Coronary artery (tissue), 2 donors: ENCODE measurements at places on chromosomes 2 and 18.

DNA sequence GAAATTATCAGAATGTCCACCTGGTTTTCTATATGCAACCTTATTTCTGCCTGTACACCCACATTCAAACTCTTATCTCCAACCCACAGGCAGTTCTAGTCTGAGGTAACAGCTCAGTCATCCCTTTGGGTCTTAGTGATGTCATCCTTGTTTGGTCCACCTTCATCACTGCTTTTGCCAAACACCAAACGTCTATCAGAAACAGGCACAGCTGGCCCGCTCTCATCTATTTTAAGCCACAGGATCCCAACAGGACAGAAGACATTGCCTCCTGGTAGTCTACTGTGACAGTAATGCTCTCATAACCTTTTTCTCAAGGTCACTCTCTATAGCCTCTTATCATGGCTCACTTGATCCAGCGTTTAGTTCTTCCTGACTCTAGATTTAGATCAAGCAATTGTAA is 99.0 kb upstream of the CHAC2 start:
- DNase-seq = no peak

DNA sequence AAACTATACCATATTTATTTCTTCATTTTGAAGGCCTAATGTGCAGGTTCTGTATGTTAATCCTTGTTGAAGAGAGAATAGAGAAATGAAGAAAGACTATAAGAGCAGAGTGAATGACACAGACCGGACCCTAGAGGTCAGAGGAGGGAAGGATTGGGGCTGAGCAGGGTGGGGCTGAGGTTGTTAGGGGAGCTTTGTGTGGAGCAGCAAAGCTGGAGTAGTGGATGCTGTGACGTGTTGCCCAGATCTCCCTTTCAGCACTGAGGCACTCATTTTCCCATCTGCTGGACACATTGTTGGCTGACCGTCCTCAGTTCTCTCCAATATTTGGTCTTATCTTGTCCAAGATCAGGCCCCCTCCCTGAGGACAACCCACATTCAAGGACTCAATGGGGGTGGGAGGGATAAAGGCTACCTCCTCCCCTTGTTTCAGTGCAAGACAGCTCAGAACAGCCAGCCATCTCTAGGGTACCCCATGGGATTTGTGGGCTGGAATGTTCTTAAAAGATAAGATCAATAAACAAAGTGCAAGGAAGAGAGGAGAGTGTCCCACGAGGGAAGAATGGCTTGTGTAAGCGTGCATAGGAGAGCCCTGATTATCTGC is 143.6 kb downstream of the TDRD15 start:
- DNase-seq = no peak

GRCh38 chr2:197879812-197880408 is 75.5 kb downstream of the PLCL1 start:
- DNase-seq = no peak

- DNase-seq = no peak
Observed at GRCh38 chr2:225002039-225002655, 40.1 kb downstream of the DOCK10 start.

DNA sequence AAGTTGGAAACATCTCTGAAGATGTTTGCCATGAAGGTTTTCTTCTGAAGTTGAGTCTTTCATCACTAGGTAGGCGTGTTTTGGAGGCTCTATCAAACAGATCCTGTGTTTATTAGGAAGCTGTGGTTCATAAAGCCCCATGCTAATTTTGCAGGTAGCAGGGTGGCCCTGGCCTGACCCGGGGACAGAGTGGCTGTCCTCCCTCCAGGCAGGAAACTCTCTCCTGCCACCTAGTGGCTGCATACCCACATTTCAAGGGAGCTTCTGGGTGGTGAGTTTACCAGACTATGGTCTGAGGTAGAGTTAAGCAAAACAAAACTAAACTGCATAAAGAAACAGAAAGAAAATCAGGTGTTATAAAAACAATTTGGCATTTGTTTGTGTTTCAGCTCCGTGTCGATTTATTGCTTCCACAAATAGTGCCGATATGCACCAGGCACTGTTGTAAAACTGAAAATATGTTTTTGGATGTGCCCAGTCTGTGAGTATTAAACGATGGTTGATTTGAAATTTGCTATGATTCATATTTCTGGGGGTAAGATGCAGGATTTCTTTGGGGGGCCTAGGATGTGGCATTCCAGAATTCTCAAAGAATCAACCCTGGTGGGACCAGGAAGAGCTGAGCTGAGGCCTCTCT is 26.0 kb upstream of the IL37 start:
- no peak for DNase-seq

DNA sequence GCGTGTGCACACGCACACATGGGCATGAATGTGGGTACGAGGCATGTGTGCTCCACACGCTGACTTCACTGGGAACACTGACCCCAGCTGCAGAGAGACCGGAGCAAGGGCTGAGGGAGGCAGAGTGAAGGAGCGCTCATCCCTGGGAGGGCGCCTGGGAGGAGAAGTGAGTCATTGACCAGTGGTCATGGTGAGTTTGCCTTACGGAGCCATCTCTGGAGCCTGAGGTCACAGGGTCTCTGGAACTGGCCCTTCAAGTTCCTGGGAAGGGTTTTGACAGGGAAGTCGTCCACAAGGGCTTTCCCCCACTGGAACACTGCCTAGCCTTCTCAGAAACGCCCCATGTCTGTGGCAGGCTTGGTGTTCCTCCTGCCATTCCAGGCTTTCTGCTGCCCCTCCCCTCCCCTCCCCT is 14.3 kb upstream of the TMEM185B start:
- peak; percentile 59 for DNase-seq

DNA sequence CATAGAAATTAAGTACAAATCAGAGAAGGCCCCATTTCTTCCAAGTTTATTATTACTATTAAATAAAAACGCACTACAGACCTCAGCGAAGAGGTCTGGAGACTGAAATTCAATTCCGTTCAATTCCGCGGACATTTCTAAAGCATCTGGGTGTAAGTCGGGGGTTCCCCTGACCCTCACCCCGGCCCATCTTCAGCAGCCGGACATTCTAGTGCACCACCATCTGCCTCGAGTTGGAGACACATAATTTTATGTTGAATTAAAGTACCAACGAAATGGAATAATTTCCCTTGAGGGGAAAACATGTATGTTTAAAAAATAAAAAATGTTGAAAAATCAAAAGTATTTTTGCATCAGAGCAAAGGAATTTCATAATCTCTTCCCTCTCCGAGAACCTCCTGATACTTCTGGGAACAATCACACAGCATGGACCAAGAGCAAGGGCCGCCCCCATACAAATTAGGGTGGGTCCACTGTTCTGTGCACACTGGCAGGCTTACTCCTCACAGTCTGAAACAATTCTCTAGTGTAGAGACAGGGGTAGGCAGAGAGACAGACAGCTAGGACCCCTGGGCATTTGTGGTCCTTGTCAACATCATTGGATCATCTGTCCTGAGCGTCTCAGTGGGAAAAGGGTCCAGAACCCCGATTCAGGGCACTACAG is 29.3 kb downstream of the MBP start:
- DNase-seq = peak; percentile 73

GRCh38 chr2:80019571-80020460 is 284.7 kb downstream of the LRRTM1 start:
- no peak for DNase-seq

DNA sequence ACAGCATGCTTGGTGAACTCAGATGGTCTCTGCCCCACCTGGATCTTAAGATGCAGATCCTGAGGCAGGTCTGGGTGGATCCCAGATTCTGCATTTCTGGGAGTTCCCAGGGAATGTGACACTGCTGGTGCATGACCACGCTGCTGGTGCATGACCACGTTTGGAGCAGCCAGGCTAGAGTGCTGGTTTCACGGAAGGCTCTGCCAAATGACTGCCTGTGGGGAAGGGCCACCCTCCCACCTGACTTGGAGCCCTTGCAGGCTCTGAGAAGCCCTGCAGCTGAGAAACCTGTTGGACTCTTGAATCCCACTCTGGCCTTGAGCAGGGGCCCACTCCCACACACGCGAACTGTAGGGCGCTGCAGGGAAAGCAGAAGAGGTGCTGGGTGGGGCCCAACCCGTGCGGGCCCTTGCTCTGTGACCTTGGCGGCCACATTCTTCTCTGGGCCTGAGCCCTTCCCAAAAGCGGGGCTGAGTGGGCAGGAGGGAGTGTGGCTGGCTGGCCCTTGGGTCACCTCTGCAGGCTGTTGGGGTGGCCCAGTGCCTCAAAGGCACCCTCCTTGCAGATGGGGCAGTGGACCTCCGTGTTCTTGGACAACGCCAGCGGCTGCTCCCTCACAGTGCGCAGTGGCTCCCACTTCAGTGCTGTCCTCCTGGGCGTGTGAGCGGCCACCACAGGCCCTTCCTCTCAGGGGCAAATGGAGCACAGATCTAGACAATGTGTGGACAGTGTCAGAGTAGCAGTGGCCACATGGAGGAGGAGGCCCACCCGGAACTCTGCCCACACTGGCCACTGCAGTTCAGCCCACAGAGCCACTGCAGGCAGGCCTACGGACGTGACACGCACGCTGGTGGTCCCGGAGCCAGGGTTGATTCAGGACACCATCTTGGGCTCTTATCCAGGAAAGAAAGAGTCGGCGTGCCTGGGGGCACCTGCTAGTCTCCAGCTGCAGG is 7.9 kb downstream of the ERFE start:
- peak; percentile 64 for DNase-seq

DNA sequence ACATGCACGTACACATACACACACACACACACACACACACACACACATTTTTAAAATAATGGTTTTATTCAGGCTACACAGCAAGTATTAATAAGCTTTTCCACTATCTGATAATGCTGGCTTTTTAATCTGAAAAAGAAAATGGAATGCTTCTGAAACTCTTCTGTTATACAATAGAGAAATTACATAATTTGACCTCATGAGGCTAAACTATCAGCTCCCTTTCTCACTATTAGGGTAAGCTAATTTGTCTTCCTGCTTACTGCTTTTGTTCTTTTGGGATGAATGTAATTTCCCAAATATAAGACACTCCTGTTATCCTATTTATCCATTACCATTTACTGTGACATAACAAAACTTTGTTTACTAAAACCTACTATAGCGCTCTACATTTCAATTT is 41.8 kb downstream of the MAP4K3 start:
- no peak for DNase-seq

DNA sequence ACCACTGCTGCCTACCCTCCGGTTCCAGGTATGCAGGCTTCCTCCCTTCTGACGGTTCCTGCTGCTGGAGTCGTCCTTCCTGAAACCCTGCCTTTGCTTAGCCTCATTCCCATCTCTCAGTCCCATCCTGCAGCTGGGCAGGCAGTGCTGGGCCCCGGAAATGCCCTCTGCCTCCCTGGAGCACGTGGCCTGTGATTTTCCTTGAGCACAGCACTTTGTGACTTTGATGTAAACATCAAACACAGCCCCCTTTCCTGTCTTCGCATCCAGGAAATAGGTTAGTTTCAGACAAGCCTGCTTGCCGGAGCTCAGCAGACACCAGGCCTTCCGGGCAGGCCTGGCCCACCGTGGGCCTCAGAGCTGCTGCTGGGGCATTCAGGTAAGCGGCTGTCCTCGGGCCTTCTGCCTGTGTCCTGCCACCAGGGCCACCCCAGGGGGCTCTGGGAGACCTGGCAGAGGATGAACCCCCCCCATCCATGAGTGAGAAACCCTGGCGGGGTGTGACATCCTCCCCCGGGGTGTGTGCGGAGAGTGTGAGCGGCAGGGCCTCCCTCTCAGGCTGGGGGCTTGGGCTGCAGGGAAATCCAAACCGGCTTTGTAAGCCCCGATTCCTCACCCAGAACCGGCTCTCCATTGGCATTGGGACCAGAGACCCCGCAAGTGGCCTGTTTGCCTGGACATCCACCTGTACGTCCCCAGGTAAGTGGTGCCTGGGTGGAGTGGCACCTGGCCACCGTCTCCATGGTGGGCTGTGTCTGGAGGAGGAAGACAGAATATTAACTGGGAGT is at the start of gene ZAP70:
Gene ZAP70 (plus strand): TSS at position 281 of the 788 bp plus-strand sequence. CDS start 10,461 bp downstream, outside the sequence.
- DNase-seq = no peak

DNA sequence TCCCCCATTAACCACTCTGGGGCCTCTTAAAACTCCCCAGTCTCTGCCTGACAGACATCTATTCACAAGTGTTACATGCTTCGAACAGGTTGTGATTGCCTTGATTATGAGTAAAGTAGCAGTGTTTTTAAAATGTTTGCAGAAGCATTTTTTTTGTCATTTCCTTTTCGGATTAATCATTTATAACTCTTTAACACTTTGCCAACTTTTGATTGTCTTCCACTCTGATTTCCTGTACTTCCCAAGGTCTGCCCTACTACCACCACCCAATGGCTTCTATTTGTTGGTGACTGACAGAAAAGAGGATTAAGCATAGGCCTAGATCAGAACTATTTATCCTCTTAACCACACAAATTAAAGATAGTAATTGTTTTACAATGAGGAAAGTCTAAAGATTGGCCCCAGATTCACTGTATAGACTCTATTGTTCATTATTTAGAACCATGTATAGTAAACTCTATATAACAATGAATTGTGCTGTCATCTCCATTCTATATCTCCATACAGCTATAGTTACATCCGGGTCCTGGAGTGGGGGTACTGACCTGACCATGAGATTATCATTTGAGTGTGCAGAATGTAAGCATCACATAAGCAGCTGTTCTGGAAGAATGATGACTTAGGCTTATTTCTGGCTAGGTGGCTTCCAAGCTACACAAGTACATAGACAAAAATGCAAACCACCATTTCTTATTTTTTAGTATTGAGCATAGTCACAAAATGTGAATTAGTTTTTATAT is 110.3 kb upstream of the RBMS1 start:
- no peak for DNase-seq

- DNase-seq = no peak
Observed at GRCh38 chr2:80303909-80304837, at the start of gene LRRTM1. Gene LRRTM1 (minus strand): TSS chr2:80304752. CDS start chr2:80303819, 933 bp downstream.

DNA sequence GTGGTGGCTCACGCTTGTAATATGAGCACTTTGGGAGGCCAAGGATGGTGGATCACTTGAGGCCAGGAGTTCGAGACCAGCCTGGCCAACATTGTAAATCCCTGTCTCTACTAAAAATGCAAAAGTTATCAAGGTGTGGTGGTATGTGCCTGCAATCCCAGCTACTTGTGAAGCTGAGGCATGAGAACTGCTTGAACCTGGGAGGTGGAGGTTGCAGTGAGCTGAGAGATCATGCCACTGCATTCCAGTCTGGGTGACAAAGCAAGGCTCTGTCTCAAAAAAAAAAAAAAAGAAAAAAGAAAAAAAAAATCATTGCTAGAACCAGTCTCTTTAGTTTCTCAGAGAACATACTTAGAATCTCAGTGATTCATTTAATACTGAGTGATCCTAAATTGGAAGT is 217.1 kb downstream of the DYM start:
- DNase-seq = no peak
